Skin of body (tissue), 3 donors: ENCODE measurements at places on chromosomes 2 and 18.
A peak's percentile ranks its signal among the peaks of the same experiment; 100 is the strongest.

DNA sequence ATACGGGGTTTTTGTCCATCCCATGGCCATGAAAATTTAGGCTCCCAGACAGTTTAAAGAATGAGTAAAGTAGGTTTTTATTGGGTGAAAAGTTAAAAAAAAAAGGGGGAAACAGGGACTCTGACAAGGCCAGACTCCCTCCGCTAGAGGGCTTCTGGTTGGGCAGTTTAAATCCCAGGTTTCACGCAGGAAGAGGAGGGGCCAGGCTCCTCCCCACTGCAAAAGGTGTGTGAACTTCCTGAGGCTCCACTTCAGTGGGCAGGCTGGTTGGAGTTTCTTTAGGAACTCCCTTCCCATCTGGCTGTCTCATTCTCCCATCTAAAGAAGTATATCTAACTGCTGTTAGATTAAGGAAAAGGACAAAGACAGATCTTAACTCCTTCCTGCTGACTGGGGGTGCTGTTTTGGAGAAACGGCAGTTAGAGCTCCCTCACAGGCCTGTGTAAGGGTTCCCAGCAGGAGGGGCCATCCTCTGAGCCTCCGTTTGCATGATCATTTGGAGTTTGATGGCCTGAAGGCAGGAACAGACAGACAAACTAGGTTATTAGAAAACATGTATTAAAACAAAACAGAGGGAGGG lies 1160.7 kb downstream of the CNTNAP5 start:
- DNase-seq = no peak

- DNase-seq = no peak
Observed at GRCh38 chr2:37809525-37809924, 115.6 kb upstream of the RMDN2 start.

GRCh38 chr2:74481961-74482800 lies 617 bp downstream of the CCDC142 start:
- DNase-seq = no peak

DNA sequence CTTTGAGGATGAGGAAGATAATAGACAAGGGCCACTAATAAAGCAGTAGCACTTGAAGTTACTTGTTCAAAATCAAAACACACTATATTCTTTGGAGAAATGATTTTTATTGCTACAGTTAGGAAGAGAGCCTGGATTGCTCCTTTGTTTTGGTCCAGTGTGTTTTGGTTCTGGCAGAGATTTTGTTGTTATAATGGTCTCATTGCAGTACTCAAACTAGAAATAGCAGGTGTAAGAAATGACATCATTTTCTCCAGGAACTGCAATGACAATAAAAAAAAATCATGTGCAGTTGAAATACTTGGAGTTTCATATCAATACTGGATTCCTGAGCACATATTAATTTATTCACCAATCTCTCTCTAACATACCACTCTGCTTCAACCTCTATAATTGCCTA lies 490.3 kb downstream of the CCDC85A start:
- DNase-seq = no peak

GRCh38 chr2:68032702-68033101 lies 30.1 kb downstream of the C1D start:
- no peak for DNase-seq

DNA sequence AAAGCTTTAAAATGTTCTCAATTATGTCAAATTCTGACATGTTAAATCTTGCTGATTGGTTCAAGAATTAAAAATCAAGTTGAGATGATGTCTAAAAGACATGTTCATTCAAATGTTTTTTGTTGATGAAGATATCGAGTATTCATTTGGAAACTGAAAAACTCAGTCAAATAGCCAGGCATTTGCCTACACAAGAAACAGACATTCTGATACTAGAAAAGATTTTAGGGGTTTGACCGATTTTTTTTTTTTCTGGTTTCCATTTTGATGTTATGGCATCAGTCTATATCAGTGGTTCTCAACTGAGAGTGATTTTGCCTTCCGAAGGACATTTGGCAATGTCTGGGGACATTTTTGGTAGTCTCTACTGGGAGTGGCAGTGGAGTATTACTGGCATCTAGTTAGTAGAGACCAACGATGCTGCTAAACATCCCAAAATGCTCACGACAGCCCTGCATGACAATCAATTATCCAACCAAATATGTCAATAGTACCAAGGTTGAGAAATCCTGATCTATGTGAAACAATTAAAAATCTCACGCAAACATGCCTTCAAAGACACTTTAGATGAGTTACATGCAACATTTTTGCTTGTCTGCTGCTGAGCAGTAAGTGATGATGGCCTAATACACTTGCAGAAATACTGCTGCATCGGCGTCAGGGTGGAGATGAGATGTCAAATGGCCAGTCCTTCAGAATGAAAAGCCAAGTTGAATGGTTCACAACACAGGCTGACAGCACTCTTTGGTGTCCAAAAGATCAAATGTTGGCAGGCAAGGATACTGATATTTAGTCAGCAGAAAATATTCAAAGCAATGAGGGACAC lies 12.5 kb downstream of the RASGRP3 start:
- no peak for DNase-seq

GRCh38 chr2:26033270-26033817 lies 540 bp upstream of the RAB10 start:
- DNase-seq = peak; percentile 81

DNA sequence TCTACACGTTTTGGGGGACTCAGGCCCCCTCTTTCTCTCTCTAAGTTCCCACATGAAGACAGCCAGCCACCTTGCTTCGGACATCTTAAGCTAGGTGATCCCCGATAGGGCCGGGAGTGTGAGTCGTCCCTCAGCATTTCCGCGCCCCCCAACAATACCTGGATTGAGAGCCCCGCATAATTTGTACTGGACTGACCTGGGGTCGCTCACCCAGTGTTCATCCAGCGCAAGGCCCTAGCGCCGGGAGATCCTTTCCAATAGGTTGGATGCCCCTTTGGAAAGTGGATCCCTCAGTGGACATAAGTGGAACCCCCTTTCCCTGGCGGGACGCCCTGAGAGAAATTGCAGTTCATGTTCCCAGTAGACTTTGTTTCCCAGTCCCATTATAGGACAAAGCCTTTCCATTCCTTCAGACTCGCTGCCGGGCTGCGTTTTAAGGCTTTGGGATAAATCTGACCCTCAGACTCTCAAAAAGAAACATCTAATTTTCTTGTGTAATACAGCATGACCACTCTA lies 77.8 kb upstream of the KCNH7 start:
- no peak for DNase-seq

GRCh38 chr2:46486436-46486835 lies 7.1 kb downstream of the TMEM247 start:
- DNase-seq = no peak

GRCh38 chr2:23801396-23801795 lies 125.5 kb downstream of the ATAD2B start:
- DNase-seq = no peak

DNA sequence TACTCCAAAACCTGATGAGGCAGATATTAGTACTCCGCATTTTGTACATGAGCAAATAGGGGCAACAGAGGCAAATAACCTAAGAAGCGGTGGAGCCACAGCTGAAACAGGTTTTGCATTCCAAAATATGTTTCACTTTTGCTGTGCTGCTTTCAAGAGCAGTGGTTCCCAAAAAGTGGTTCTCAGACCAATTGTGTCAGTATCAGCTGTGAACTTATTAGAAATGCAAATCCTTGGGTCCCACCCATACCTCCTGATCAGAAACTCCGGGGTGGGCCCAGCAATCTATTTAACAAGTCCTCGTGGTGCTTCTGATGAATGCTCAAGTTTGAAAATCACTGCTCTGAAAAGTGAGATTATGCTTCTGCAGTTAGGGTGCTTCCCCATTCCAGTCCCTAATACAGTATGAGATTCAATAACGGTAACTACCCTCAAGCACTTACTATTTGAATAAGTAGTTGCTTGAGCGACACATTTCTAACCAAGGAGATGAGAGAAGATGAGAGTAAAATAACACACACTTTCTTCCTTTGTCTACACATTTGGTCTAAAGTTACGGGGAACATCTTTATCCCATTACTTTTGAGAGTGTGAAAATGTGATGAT lies 17.8 kb upstream of the TCF4 start:
- no peak for DNase-seq

DNA sequence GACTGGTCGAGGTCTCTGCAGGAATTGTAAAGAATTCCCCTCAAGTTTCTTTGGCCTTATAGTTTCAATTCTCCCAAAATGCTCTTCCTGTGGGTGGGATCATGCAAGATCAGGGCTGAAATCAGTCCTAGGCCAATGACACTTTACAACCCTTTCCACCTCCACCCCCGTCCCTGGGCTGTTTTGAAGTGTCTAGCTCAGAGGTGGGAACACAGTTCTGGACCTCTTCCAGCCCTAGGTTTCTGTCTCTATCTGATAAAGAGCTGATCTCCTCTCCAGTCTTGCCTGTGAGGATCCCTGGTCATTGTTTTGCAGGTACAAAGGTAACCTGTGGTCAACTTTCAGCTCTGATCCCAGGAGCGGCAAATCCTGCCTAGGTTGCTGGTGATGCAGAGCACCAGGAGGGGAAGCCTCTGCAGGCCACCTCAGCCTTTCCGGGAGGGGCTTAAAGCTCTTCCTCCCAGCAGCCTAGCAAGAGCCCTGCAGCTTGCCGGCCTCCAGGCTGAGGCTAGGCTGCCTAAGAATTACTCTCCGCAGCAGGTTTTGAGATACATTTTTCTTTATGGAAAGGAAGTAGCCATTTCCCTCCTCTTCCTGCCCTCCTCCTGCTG lies 69.8 kb upstream of the WIPF1 start:
- DNase-seq = no peak

GRCh38 chr2:221570321-221570935 lies 1.7 kb downstream of the EPHA4 start:
- peak; percentile 16 for DNase-seq
